ENCODE measurements at places on chromosomes 1 and 21. TPM values are rescaled to one million over a fixed set of nuclear protein-coding genes. Genes with fewer than 3 reads are reported as not detected.

OR2G6 gene
- not detected for total RNA-seq

CNIH3 gene
- total RNA-seq: 0.59 TPM

GNAI3 gene
- 5.0 TPM for total RNA-seq

NBL1 gene
- total RNA-seq: 28.7 TPM

SAMSN1 gene
- total RNA-seq: not detected

C1orf185 gene
- not detected for total RNA-seq

MAP3K21 gene
- 9.1 TPM for total RNA-seq

MCOLN3 gene
- 3.8 TPM for total RNA-seq

PPIAL4G gene
- not detected for total RNA-seq

GUCA2B gene
- total RNA-seq: not detected

G0S2 gene
- total RNA-seq: 3.6 TPM

CTXND2 gene
- not detected for total RNA-seq

CLCNKA gene
- total RNA-seq: not detected

SELE gene
- not detected for total RNA-seq

FALEC gene
- not detected for total RNA-seq

AKNAD1 gene
- 1.6 TPM for total RNA-seq

OLFML2B gene
- total RNA-seq: 0.61 TPM

CNR2 gene
- not detected for total RNA-seq

Data from A549 treated with Mapracorat at 1 μM for 4 hours (cell line).